ENCODE measurements at places on chromosomes 5 and 9. TPM values are rescaled to one million over a fixed set of nuclear protein-coding genes. Genes with fewer than 3 reads are reported as not detected.

FAM81B gene
- total RNA-seq = not detected

GRCh38 chr5:52922384-52922783, 66.8 kb upstream of the ITGA2 start:
- H3K27me3 ChIP-seq = no peaks in the 10 kb centered on the region
- no peaks in the 10 kb centered on the region for H3K4me1 ChIP-seq

- no peaks in the 10 kb centered on the region for H3K27me3 ChIP-seq
- no peak overlapping the region for H3K4me3 ChIP-seq
- no peak for DNase-seq
- H3K36me3 ChIP-seq = no peaks in the 10 kb centered on the region
- H3K27ac ChIP-seq = no peak overlapping the region
- no peaks in the 10 kb centered on the region for H3K4me1 ChIP-seq
Measured at GRCh38 chr5:148759101-148759500, 67.3 kb upstream of the ADRB2 start.

DNA sequence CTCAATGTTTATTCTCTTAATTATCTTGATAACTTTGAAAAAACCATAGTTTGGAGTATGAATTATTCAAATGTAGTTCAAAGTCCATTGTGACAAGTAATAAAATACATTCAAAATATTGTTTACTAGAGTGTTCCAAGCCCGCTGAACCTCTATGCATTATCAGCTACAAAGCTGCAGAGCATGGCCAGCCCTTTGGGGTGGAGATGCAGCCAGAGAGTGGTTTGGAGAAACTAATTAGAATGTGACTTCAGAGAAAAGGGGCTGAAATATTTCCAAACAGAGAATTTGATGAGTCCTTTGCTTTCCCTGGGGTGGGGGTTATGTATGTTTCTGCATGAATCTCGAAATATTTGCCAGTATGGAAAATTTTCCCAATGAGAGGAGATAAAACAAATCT, 211.3 kb downstream of the NTRK2 start:
- H3K27ac ChIP-seq = no peak overlapping the region
- no peak for DNase-seq
- H3K36me3 ChIP-seq = no peaks in the 10 kb centered on the region
- H3K4me3 ChIP-seq = no peak overlapping the region
- H3K4me1 ChIP-seq = no peaks in the 10 kb centered on the region
- no peaks in the 10 kb centered on the region for H3K27me3 ChIP-seq

- peaks cover 17% of the 10 kb centered on the region for H3K4me1 ChIP-seq
- no peaks in the 10 kb centered on the region for H3K36me3 ChIP-seq
- H3K27me3 ChIP-seq = no peaks in the 10 kb centered on the region
- H3K27ac ChIP-seq = no peak overlapping the region
Measured at GRCh38 chr9:96423322-96423984, 5.3 kb upstream of the ZNF367 start.
